Islet precursor cell (in vitro differentiated cells): ENCODE measurements at places on chromosomes 4 and X.

DNA sequence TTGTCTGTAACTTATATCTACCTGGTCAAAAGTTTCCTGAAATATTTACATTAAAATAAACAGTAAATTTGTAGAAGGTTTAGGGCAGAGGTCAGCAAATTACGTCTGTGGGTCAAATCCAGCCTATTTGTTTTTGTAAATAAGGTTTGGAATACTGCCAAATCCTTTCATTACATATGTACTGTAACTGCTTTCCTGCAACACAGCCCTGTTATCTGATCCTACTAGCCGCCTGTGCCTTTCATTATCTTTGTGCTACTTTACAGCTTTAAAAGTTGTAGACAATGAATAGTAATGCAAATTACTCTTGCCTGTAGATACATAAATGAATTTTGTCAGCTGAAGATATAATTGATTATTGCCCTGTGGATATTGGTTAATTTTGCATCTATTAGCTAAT lies 369.6 kb upstream of the SLC7A11 start:
- DNase-seq, result no peak

DNA sequence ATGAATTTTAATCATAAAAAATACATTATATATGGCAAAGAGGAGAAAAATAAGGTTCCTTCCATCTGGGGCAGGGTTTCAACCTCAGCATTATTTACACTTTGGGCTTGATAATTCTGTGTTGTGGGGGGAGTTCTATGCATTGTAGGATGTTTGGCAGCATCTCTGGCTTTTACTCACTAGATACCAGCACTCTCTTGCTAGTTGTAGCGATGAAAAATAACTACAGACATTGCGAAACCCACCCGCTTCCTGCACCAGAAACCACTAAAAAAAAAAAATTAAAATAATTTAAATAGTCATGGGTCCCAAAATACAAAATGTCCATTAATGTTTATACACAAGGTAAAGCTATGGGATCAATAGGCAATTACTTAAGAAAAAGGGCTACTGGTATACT lies 52.7 kb downstream of the PPP3CA start:
- DNase-seq, result no peak

DNA sequence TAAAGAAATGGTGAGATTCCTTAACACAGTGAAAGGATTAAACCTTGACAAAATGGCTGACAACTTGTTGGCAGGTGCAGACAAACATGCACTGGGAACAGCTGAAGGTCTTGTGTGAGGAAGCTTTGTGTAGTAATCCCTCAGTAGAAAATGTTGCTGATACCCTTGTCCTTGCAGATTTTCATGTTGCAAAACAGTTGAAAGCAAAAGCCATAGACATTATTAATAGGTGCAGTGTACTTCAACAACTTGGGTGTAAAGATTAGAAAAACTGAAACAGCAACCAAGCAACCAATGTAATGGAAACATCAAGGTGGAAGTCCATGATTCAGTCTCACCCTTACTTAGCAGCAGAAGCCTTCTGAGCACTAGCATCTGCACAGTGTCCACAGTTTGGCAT lies 29.8 kb downstream of the UGT2B7 start:
- no peak for DNase-seq

- no peak for DNase-seq
These were observed 5.0 kb downstream of the ARMCX5 start for GRCh38 chrX:102604327-102604726.

DNA sequence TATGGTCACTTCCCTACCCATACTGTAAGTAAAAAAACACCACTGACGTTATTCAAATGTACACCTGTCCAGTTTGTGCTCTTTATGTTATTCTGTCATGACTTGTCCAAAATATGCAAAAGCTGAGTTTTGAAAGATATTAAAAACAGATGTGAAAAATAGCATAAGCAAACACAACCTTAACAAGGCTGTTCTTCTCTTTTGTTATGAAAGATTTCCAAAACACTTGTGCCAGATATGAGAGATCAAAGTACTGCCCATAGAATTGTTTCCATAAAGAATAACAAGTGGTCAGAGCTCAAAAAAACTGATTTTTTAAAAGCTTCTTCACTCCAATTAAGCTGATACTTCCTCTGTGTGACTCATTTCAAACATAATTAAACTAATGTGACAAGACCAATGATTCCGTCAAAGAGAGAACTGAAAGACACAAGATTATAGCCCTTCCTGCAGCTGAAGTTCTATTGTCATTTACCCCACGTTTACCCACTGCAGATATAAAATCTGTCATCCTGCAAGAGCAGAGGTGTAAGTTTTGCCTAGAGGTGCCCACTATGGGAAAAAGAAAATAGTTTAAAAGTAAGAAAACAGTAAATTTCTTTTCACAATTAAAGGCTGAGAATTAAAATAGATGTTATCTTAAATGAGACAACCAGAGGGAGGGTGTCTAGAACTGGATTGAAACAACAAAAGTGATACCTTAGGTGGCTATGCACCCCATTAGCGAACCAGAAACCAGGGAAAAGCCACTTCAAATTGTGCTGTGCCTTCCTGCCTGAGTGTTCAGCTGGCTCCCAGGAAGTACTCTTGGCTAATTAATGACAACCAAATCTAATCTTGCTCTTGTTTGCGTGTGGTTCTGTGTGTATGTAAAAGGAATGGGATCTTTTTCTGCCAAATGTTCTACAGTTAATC lies 30.1 kb downstream of the RASSF6 start:
- DNase-seq, result no peak

DNA sequence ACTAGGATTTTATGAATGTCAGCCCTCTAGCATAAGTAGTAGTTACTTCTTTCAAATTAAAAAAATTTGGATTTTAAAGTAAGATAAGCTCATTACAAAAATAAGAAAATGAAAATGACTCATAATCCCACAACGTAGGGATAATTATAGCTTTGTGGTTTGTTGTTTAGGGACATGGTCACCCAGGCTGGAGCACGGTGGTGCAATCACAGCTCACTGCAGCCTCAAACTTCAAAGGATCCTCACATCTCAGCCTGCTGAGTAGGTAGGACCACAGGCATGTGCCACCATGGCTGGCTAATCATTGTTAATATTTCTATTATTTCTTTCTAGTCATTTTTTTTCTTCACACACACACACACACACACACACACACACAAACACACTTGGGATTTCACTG lies 57.6 kb downstream of the PLAC1 start:
- DNase-seq, result no peak
